ENCODE measurements at places on chromosomes 3 and 15.

GRCh38 chr3:64110071-64110470 is 86.8 kb upstream of the PSMD6 start:
- DNase-seq: no peak

- no peak for DNase-seq
Measured at GRCh38 chr3:172311217-172311616, 137.0 kb downstream of the GHSR start.

- DNase-seq: no peak
Measured at GRCh38 chr15:57436961-57437360, 60.7 kb downstream of the CGNL1 start.

GRCh38 chr3:138898301-138898700 is 48.6 kb downstream of the FOXL2 start:
- DNase-seq: no peak

- DNase-seq: no peak
Measured at GRCh38 chr3:148968321-148968720, 23.0 kb upstream of the GYG1 start.

- no peak for DNase-seq
Measured at GRCh38 chr15:44125879-44126278, 69.2 kb downstream of the FRMD5 start.

All from suppressor macrophage treated with lipopolysaccharide for 4 hours (primary cell).